ENCODE measurements at places on chromosomes 12 and 14. TPM values are rescaled to one million over a fixed set of nuclear protein-coding genes. Genes with fewer than 3 reads are reported as not detected.

PTCSC3 gene
- not detected for total RNA-seq

RFLNA gene
- 1.0 TPM for total RNA-seq

KLC1 gene
- 190 TPM for total RNA-seq

FITM1 gene
- not detected for total RNA-seq

KRT77 gene
- total RNA-seq, result not detected

KIF5A gene
- total RNA-seq, result 2.6 TPM

AQP2 gene
- not detected for total RNA-seq

APAF1 gene
- 19.2 TPM for total RNA-seq

TSPAN19 gene
- not detected for total RNA-seq

HOXC13 gene
- not detected for total RNA-seq

FGF6 gene
- total RNA-seq, result not detected

GPRC5D gene
- total RNA-seq, result not detected

TGM1 gene
- 3.2 TPM for total RNA-seq

PTPRR gene
- not detected for total RNA-seq

ITGA5 gene
- 121 TPM for total RNA-seq

SLC6A13 gene
- not detected for total RNA-seq

SLC6A12 gene
- total RNA-seq, result not detected

CACNA1C gene
- 27.0 TPM for total RNA-seq

PZP gene
- total RNA-seq, result not detected

OR4K1 gene
- total RNA-seq, result not detected

MMP14 gene
- 486 TPM for total RNA-seq

DLGAP5 gene
- total RNA-seq, result 8.8 TPM

SCNN1A gene
- total RNA-seq, result 1.9 TPM

HSPB8 gene
- total RNA-seq, result 14.2 TPM

SLC7A8 gene
- total RNA-seq, result 0.89 TPM

ZNF605 gene
- 17.1 TPM for total RNA-seq

PRPH gene
- not detected for total RNA-seq

PRH2 gene
- not detected for total RNA-seq

PLEKHA5 gene
- 14.6 TPM for total RNA-seq

MAPKAPK5 gene
- 31.9 TPM for total RNA-seq

PRB2 gene
- total RNA-seq, result not detected

KLRG1 gene
- 0.17 TPM for total RNA-seq

MAP1LC3B2 gene
- total RNA-seq, result 3.3 TPM

LACRT gene
- not detected for total RNA-seq

SETD1B gene
- 18.8 TPM for total RNA-seq

PLXNC1 gene
- total RNA-seq, result 0.67 TPM

ASIC1 gene
- 3.9 TPM for total RNA-seq

BDKRB1 gene
- not detected for total RNA-seq

GLS2 gene
- total RNA-seq, result 0.54 TPM

EIF2S3B gene
- total RNA-seq, result 0.56 TPM

LIN7A gene
- 0.92 TPM for total RNA-seq

E2F7 gene
- 2.8 TPM for total RNA-seq

OTUB2 gene
- 0.99 TPM for total RNA-seq

KLRK1 gene
- not detected for total RNA-seq

ITFG2 gene
- total RNA-seq, result 27.4 TPM

KRT7 gene
- total RNA-seq, result 277 TPM

PIK3C2G gene
- not detected for total RNA-seq

LMNTD1 gene
- 0.75 TPM for total RNA-seq

FOXN4 gene
- total RNA-seq, result not detected

WNT5B gene
- total RNA-seq, result 74.4 TPM

TAC3 gene
- total RNA-seq, result not detected

POMT2 gene
- 30.1 TPM for total RNA-seq

PSMA6 gene
- total RNA-seq, result 137 TPM

C14orf180 gene
- not detected for total RNA-seq

KLRC2 gene
- total RNA-seq, result not detected

All from chondrocyte (in vitro differentiated cells).